ENCODE measurements at places on chromosomes 12 and 14.

- DNase-seq, result no peak
These were observed 687 bp downstream of the IFFO1 start for GRCh38 chr12:6555018-6555691.

GRCh38 chr14:75977582-75977943 lies 4.2 kb downstream of the TGFB3 start:
- DNase-seq, result no peak

GRCh38 chr14:49367696-49368095 lies 218.5 kb downstream of the RPS29 start:
- DNase-seq, result no peak

- no peak for DNase-seq
These were observed 13.4 kb downstream of the ANKRD13A start for GRCh38 chr12:110012659-110013058.

DNA sequence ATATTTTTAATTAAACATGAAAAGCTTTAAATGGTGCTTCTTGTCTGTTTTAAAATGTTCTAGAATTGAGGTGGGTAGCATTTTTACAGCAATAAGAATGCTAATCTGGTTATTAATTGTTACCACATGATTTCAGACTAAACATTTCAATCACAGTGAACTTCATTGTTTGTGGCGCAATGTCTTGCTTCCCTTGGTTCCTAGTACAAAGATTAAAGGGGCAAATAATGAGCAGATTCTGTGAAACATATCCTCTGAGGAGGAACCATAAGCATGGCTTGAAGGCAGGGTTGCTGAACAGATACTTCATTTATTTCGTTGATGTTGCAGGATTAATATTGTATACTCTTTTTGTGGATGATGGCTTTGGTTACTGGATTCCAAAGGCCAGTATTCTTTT lies 162.1 kb downstream of the FUT8 start:
- DNase-seq, result no peak

GRCh38 chr12:6694701-6695100 lies 5.5 kb upstream of the ZNF384 start:
- DNase-seq, result no peak

- no peak for DNase-seq
These were observed 30.4 kb downstream of the ATP2B1 start for GRCh38 chr12:89678225-89678624.

GRCh38 chr12:91947459-91947858 lies 198.2 kb downstream of the BTG1 start:
- no peak for DNase-seq

- no peak for DNase-seq
These were observed 26.4 kb downstream of the HCFC2 start for GRCh38 chr12:104090685-104091084.

DNA sequence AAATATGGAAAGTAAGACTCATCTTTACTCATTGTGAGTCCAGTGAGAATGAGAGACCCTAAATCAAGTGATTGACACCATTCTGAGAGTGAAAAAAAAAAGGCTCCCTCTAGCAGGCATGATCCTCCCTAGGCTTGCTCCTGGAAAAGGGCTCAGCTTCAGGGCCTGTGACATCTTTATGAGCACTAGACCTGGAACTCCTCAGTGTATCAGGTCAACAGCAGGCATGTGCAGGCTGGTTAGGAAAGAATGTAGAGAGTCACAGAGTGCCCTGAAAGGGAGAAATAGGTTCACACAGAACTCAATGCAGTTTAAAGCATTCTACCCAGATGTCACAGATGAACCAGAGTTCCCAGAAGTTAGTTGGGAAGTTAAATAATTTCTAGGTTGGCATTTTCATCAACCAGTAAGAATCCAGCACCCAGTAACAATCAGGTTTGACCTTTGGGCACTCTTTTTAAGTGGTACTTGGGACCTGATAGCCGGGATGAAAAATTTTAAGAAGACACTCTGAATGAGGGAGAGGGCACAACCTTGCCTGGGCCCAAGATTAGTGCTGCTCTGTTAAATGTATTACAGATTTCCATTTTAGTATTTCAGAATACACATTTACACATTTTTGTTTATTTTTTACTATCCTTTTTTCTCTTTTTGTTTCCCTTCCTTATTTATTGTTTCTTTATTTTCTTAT lies 828.8 kb downstream of the C12orf50 start:
- no peak for DNase-seq

GRCh38 chr14:50318031-50318626 lies 6.0 kb downstream of the DMAC2L start:
- peak; percentile 36 for DNase-seq

Data from CD4-positive, alpha-beta T cell treated with Interleukin-15 for 4 hours (primary cell).